ENCODE measurements at places on chromosomes 6 and 20.

GRCh38 chr6:82415820-82416219 lies 52.2 kb downstream of the TPBG start:
- DNase-seq, result no peak

- no peak for DNase-seq
These were observed 14.7 kb downstream of the FOXQ1 start for GRCh38 chr6:1326535-1327121.

DNA sequence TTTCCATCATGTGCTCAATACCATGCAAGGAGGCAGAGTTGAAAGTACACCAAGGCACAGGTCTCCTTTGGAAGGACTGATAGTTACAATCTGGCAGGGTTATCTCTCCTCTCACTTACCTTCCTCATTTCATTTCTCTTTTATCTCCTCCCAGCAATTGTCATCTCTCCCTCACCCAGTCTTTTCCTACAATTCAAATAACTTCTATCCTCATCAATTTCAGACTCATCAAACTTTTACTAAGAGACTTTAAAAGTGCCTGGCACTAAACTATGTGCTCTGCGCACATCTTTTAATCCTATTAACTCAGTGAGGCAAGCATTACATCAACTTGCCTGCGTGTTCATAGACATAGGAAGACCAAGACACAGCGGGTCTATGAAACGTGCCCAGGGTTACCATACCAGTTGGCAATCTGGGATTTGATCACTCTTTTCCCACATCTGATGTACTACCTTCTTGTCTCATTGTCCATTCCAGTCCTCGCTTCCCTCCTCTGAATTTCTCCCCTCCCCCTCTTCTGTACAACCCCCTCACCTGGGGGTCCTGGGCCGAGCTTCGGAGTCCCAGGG lies 1.2 kb downstream of the VARS1 start:
- DNase-seq, result peak; percentile 15

DNA sequence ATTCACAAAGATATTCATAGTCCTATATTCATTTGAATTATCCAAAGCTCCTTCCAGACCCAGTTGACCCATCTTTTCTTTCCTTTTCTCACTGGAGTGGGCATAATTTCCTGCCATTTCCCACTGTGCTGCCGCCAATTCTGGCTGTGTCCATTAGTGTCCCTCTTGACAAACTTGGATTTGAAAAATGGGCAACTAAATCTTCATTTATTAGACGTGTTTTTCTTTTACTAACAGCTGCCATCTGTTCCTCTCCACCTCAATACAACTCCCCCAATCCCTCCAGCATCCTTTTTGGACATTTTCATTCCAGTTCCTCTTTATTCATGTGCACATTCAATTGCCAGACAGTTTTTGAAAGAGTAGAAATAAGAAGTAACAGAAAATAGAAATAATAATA lies 90.5 kb downstream of the PCSK2 start:
- no peak for DNase-seq

GRCh38 chr20:46200582-46201570 lies 82.8 kb downstream of the CD40 start:
- DNase-seq, result no peak

- DNase-seq, result no peak
These were observed 82.9 kb upstream of the TSHZ2 start for GRCh38 chr20:52889225-52889624.

DNA sequence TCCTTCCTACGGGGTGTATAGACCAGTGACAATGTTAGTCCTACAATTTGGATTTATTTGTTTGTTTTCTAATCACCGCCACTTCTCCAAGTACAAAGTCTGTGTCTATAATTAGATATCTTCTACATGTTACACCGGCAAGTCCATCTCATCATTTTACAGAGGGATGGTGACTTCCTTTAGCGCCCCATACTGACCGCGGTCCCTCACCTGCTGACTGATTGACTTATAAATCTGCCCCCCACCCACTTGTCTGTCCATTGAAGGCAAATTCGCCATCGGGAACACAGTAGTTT lies 8.9 kb upstream of the NR2E1 start:
- no peak for DNase-seq

DNA sequence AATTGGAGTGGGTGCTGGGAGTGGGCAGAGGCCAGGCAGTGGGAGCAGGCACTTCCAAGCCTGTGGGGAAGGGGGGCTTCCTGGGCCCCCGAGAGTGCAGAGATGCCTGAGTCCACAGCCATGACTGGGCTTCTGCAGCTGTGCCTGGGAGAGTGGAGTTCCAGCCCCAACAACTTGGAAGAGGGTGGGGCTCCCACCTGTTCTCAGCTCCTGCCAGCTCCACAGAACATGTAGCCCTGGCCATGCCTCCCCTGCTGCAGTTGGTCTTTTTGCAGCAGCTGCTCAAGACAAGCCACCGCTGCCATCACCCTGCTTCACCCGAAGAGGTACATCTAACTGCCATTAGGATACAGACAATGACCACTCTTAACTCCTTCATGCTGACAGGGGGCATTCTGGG lies 1092.3 kb downstream of the KHDRBS2 start:
- no peak for DNase-seq

GRCh38 chr6:148973538-148974208 lies 226.8 kb downstream of the UST start:
- peak; percentile 6 for DNase-seq

DNA sequence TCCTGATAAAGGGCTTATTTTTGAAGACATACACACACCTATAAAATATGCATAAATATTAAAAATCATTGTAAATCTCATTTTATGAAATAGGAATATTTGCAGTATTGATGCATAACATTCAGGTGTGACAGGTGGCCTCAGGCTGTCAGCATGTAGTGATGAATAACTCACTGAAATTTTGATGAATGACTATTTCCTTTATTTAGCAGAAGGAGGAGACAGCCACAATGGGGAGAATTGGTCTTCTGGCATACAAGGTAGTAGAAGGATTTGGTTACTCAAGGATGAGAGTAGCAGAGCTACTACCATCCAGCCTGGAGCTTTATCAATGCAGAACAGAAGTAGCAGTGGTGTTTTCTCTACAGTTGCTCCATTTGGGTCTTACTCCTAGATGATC lies 47.2 kb downstream of the RGS17 start:
- DNase-seq, result no peak

GRCh38 chr20:11431621-11432020 lies 486.1 kb upstream of the BTBD3 start:
- DNase-seq, result no peak

DNA sequence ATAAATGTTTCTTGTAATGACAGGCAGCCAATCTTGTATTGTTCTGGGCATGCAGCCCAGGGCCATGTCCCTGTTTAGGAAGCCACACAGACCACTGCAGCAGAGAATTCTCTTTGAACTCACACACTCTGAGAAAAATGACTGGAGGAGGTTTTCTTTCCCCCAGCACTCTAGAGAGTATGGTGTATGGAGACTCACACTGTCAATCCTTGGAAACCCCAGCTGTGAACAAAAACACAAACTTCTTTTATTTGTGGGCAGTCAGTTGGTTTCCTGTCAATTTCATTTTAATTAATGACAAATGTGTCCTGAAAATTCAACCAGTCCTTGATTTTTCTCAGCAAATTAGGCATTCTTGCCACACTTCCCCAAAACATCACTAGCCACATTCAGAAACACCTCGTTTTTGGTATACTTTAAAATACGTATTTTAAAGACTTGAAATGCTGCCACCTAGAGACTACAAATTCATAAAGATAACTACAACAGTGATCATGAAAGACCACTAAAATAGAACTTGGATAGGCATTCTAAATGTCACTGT lies 52.9 kb upstream of the UFL1 start:
- peak; percentile 2 for DNase-seq

- no peak for DNase-seq
These were observed 144.9 kb upstream of the OLIG3 start for GRCh38 chr6:137638926-137639706.

DNA sequence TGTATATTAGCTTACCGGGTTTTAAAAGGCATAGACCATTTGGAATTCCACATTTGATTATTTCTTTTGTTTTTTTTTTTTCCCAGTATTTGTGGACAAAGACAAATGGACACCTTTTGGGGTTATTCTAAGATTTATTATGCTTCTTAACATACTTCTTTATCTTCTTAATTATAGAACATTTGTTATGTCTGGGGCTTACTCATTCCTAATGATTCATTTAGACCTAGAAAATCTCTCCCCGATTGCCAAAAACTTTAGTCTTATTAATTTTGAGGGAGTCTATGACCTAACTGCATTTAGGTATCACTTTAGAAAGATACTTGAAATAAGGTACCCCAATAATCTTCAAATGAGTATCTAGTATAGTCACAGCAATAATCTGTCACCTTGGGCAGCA lies 170.7 kb upstream of the PREP start:
- DNase-seq, result no peak

GRCh38 chr6:163461696-163462095 lies 47.2 kb downstream of the QKI start:
- no peak for DNase-seq

DNA sequence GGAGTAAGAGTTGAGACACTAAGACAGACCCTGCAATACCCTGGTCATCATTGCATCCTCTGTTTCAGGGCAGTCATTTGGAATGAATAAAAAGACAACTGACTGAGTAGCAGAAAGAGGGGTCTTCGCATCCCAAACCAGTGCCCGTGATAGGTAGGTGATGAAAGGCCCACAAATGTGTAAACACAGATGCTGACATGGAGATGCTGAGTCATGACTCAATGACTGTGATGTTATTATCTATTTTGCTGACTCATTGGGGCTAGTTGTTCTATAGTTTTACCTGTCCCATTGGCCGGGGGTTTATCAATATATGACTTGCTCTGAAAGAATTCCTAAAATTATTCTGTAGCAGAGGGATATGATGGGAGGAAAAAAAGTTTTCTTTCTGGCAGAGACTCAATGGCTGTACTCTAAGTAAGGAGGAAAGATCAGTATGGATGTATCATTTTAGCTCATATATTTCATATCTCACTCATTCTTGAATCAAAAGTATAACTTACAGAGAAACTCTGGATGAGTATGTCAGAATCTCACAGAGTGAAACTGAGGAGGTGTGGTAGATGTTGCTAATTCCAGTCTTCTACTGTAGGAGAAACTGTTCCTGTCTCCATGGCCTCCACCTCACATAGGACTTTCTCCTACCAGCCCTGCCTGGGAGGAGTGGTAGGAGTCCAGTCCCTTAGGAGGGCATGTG lies 119.9 kb upstream of the PREP start:
- no peak for DNase-seq

DNA sequence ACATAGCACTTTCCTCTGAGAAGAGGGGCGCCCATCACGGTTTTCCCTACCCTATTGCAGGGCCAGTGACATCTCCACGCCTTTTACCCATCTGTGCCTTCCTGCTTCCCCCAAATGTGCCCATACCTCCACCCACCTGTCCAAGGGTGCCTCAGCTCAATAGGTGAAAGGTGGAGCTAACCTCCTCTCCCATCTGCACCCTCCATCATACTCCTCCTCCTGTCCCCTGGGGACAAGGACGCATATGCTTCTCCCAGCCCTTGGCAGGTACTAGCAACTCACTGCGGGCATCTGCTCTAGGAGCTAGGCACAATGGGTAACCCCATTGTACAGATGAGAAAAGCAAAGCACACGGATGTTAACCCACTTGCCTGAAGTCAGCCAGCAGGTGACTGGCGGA lies 62.8 kb downstream of the STK35 start:
- no peak for DNase-seq

DNA sequence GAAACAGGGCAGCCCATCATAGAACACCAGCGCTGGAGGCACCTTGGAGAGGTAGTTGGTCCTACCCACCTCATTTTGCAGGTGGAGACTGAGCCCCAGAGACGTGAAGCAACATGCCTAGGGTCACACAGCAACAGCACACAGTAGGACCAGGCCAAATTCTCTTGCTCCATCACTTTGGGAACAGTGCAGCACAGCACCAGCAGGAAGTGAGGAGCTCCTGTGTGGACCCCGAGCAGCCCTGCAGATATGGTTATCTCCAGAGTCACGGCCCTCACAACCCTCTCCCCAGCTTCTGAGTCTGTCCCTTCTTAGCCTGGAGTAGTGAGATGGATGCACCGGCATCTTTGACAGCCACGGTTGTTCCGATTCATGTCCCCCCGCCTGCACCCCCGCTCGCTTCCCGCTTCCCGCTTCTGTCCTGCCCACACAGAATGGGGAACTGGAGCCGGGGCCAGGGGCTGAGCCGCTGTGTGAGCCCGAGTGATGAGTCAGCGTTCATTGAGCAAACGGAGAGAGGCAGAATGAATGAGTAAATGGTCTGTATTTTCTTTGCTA lies 72.6 kb upstream of the DUSP22 start:
- no peak for DNase-seq

GRCh38 chr6:95978230-95978629 lies 37.5 kb upstream of the FUT9 start:
- DNase-seq, result no peak

DNA sequence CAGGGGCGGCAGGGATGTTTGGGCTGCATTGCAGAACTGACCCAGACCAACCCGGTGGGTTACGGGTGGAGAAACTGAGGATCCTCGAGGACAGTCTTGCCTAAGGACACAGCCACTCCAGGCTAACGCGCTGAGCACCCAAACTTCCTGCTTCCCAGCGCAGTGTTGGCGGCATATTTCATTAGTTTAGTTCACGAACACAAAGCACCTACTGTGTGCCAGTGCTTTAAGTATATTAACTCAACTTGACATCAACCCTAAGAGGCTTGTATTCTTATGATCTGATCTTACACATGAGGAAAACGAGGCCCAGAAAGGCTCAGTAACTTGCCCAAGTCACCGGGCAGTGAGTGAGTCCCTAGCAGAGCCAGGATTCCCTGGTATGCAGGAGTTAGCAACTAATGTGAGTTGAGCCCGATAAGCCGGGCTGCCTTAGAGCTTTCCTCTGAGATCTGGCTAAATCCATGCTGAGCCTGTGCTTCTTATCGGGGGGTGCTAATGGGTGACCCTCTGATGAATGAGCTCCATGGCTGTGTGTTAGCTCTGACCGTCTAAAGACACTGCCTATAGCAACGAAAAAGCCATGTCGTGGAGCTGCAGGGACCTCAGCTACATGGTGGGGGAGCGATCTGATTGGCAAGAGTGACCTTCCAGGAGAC lies 92.7 kb downstream of the CD40 start:
- DNase-seq, result no peak

DNA sequence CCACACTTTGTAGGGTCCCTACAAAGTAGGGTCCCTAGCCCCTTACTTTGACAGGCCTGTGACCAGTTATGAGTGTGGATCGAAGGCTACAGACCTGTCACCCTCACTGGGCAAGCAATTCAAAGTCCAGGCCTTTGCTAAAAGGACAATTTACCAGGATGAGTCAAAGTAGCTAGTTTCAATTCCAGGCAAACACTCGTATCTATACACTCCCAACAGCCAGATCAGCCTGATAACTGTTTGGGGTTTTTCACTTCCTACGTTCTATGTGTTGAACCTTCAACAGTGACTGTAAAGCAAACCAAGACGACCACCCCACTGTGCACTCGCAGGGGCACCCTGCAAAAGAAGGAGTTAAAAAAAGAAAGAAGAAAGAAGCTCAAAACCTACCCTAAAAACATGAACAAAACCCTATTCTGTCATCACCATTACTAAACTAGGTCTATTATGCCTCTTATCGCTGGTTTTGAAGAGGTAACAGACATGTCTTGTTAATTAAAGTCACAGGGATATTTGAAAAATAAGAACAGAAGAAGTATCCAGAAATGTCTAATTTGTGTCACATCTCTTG lies 3.2 kb downstream of the GFOD1 start:
- DNase-seq, result no peak
